Memory B cell (primary cell): ENCODE measurements at places on chromosomes 2 and 18.

DNA sequence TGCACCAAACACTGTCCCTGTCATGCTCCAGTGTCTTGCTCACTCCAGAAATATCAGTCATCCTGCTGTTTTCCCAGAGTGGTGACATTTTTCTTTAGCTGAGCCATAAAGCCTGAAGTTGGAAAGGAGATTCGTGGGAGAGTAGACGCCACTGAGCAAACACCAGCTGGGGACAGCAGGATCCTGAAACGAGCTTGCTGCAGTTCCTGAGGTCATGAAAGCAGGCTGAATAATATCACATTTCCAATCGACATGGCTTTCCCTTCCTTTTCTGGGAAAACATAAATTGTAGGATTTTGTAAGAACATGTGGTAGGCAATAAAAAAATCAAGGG lies 276.4 kb downstream of the CDCA7 start:
- no peak for DNase-seq

- DNase-seq = no peak
Observed at GRCh38 chr2:3958969-3959368, 255.6 kb downstream of the DCDC2C start.

DNA sequence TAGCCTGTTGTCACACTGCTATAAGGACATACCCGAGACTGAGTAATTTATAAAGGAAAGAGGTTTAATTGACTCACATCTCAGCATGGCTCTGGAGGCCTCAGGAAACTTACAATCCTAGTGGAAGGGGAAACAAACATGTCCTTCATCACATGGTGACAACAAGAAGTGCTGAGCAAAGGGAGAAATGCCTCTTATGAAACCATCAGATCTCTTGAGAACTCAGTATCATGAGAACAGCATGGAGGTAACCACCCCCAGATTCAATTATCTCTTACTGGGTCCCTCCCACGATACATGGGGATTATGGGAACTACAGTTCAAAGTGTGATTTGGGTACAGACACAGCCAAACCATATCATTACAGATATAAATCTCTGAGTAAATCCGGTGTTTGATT lies 148.7 kb downstream of the PRPF40A start:
- no peak for DNase-seq

GRCh38 chr2:64904413-64905329 lies 84.5 kb upstream of the SLC1A4 start:
- DNase-seq = no peak

DNA sequence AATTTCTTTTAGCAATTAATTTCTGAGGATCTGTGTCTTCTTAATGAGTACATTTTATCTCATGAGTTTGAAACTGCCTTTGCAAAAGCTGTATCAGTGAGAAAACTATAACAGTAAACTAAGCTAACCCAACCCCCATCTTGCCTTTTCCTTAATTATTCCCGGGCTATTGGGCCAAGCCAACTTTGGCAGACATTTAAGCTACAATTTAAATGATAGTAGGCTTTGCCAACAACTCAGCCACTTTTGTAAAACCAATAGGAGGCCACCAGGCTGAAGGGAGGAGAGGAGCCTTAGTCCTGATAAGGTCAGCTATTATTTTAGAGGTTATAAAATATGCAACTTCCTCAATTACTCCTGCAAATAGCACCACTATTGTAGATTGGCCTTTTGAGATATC lies 218.0 kb upstream of the KCNJ3 start:
- DNase-seq = no peak

- no peak for DNase-seq
Observed at GRCh38 chr18:54911551-54911950, 47.7 kb downstream of the CCDC68 start.

DNA sequence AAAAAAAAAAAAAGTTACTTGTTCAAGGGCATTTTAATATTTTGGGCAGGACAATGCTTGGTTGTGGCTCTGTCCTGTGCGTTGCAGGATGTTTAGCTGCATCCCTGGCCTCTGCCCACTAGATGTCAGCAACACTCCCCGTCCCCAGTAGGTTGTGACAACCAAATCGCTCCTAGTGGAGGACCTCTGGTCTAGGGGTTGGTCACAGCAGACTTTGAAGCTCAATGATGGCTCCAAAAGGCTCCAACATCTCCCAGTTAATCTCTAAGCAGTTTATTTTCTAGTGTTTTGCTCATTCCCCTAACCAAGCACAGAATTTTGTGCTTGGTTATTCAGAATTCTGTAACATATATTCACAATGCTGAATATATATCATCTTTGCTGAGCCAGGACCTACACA lies 67.0 kb downstream of the CHRNA1 start:
- DNase-seq = peak; percentile 32

DNA sequence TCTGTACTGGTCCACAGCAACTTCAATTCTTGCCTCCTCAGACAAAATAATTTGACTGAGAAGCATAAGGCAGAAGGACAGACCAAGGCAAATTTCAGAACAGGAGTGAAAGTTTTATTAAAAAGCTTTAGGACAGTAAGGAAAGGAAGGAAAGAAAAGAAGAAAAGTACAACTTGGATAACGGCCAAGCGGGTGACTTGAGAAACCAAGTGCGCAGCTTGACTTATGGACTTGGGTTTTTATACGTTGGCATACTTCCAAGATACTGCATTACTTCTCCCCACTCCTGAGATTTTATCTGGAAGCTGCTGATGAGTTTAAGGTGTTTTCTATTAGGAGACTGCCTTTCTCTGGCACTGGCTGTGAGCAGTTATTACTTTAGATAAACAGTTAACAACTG lies 64.7 kb downstream of the CCDC178 start:
- DNase-seq = no peak

DNA sequence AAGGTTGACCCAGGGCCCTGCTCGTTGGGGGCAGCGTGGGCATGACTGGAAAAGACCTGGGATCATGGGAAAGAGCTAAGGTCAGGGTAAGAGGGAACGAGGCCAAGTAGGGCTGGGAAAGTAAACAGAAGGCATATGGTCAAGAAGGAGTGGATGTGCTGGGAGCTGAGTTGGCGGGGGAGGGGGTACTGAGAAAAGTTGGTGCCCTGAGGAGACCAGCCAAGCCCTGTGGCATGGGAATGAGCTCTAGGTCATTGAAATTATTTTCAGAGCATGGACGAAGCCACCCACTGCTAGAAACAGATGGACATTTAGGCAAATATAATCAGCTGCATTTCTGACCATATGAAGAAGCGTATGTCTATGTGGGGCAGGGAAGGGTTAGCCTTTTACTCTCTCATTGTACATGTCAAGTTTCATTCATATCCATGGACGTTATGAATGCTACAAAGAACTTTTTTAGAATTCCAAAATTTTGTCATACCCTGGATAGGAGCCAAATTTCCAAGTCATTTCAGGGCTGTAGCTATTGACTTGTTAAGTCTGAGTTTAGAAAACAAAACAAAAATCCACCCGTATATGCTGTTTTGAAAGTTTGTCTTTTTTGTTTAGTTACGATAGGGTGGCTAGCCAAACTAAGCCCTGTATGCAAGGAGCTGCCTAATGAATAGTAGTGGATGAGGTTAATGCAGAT lies 19.1 kb downstream of the MAPRE2 start:
- no peak for DNase-seq

DNA sequence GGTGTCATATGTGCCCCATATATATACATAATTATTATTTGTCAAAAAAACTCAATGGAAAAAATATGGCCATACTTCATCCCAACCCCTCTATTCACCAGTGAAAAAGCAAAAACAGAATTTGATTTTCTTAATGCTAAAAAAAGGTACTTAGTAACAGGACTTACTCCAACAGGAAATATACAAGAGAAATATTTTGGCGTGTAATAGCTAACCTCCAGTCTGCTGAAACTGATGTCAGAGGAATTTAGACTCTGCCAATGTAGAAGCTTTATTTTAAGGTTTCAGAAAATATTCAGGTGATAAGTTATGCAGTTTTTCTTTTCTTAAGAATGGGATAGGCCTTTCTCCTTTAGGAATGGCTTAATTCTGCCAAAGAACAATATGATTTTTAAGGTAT lies 72.6 kb downstream of the TMEFF2 start:
- DNase-seq = no peak

- no peak for DNase-seq
Observed at GRCh38 chr2:126835831-126836230, 62.9 kb upstream of the TEX51 start.

DNA sequence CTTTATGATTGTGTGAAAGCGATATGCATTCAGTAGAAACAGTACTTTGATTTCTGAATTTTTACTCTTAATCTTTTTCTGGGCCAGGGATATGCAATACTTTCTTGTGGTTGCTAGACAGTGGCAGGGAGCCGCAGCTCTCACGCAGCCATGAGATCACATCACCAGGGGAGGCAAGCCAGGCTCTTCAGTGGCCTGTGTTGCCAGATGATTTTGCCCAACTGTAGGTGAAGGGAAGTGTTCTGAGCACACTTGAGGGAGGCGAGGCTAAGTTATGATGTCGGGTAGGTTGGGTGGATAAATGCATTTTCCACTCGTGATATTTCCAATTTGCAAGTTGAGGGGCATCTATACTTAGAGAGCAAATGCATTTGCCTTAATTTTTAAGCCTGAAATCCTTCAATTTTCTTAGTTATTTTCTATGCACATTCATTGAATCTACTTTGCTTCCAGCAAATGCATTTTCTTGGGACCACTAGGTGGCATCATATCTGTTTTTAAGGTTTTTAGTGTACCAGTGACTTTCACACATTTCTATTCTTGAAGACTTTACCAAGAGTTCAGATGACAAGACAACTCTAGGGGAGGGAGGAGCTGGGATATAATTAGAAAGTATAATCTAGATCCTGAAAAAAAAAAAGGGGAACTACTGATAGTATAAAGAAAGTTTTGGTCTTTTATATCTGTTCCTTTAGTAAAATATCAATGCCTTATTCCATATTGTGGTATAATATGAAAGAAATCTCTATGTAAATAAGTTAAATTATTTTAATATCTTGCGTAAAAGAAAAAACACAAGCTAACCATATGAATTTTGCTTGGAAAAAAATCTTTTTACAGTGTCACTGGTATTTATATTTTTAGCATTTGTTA lies 643.3 kb downstream of the SOCS6 start:
- no peak for DNase-seq

- DNase-seq = no peak
Observed at GRCh38 chr2:234555161-234555560, 58.3 kb upstream of the ARL4C start.

DNA sequence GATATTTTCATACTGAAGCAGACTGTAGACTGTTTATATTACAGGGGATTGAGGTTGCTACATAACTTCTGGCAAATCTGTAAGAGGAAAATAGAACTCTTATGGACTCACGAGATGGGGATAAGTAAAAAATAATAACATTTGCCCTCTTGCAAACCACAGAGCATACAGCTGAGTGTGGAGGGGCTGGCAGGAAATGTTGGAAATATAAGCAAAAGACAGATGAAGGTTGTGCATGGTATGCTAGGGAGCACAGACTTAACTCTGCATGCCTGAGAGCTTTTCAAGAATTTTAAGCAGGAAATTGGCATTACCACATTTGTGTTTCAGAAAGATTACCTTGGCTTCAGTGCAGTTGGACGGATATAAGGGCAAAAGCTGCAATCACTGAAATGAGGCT lies 411.1 kb downstream of the RAD51AP2 start:
- no peak for DNase-seq
